ENCODE measurements at places on chromosomes 6 and 20. TPM values are rescaled to one million over a fixed set of nuclear protein-coding genes. Genes with fewer than 3 reads are reported as not detected.

The SIRPD gene
- total RNA-seq: not detected

The USP49 gene
- total RNA-seq: 2.0 TPM

The BPIFA2 gene
- total RNA-seq: not detected

The FOXS1 gene
- total RNA-seq: 0.39 TPM

The PBOV1 gene
- not detected for total RNA-seq

The ECT2L gene
- total RNA-seq: not detected

The MEI4 gene
- not detected for total RNA-seq

The BNIP5 gene
- not detected for total RNA-seq

The MAS1 gene
- total RNA-seq: not detected

The HDDC2 gene
- total RNA-seq: 1.1 TPM

The OPN5 gene
- total RNA-seq: not detected

The LPA gene
- total RNA-seq: not detected

The MMP24 gene
- total RNA-seq: 0.13 TPM

The LINC00237 gene
- total RNA-seq: under 0.01 TPM

The HLA-DQA2 gene
- total RNA-seq: not detected

The SYCP2 gene
- total RNA-seq: 1.1 TPM

The COL21A1 gene
- 1.2 TPM for total RNA-seq

The HMGCLL1 gene
- total RNA-seq: not detected

The TINAG gene
- not detected for total RNA-seq

The DNMT3B gene
- total RNA-seq: 1.4 TPM

The RHAG gene
- not detected for total RNA-seq

The PROCR gene
- 83.1 TPM for total RNA-seq

The BPIFB2 gene
- total RNA-seq: not detected

The LTA gene
- not detected for total RNA-seq

The FNDC11 gene
- 1.3 TPM for total RNA-seq

The RAE1 gene
- 22.6 TPM for total RNA-seq

The FILIP1 gene
- 3.8 TPM for total RNA-seq

The CST3 gene
- 112 TPM for total RNA-seq

The LRRC73 gene
- under 0.01 TPM for total RNA-seq

The BMP7 gene
- not detected for total RNA-seq

The DHX35 gene
- total RNA-seq: 9.5 TPM

The GINS1 gene
- 5.9 TPM for total RNA-seq

All from dermis microvascular lymphatic vessel endothelial cell (primary cell).